ENCODE measurements at places on chromosomes 7 and 10.
A peak's percentile ranks its signal among the peaks of the same experiment; 100 is the strongest.

- peak; percentile 20 for DNase-seq
Measured at GRCh38 chr7:45196374-45196773, 38.8 kb downstream of the RAMP3 start.

DNA sequence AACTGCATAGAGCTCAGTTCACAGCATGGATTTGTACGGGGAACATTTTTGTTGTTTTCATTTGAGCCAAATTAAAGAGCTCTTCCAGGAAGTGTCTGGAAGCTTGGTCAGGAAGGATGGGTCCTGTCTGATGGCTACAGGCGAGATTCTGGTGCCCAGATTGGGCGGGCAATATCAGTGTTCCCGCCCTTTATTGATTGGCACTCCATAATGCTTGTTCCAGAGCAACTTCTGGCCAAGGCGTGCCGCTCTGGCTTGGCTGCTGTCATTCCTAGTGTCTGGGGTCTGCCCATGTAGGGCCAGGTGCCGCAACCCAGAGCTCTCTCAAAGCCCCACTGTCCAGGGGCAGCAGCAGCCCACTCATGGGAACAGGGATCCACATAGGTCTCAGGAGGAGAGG, 45.9 kb downstream of the RAMP3 start:
- no peak for DNase-seq

DNA sequence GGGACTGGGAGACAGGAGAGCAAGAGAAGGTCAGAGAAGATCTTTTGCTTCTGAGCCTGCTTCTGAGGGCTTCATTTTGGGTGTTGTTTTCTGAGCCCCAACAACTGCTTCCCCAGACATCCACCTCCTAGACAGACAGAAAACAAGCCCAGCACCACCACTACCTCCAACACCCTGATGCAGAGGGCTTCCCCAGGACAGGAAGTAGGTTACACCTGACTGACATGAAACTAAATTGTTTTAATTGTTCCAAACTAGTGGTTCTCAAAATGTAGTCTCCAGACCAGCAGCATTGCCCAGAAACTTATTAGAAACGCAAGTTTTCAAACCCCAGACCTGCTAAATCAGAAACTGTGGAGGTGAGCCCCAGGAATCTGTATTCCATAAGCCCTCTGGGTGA, 163.6 kb upstream of the KMT2E start:
- DNase-seq = no peak

GRCh38 chr10:131955591-131956340, 26.0 kb downstream of the BNIP3 start:
- DNase-seq = no peak

GRCh38 chr7:152516216-152516615, 80.4 kb upstream of the KMT2C start:
- DNase-seq = no peak

DNA sequence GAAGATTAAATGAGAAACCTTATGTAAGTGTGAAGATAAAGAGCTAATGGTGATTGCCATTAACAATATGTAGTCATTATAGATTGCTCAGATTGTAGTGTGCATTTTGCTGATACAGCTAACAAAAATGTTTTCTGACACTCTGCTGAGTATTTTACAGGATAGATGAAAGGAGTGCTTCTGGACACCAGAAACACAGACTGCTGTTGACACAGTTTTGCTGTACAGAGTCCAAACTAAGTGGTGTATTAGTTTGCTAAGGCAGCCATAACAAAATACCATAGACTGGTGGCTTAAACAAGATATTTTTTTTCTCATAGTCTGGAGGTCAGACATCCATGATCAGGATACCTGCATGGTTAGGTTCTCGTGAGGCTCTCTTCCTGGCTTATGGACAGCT, 2.2 kb downstream of the SMC3 start:
- DNase-seq = no peak

GRCh38 chr7:137942484-137943115, 59.3 kb downstream of the CREB3L2 start:
- DNase-seq = no peak

- DNase-seq = no peak
Measured at GRCh38 chr7:114653364-114654088, 238.9 kb downstream of the FOXP2 start.

GRCh38 chr7:69032848-69033247, 565.4 kb upstream of the AUTS2 start:
- no peak for DNase-seq

- no peak for DNase-seq
Measured at GRCh38 chr7:152363798-152364197, 72.0 kb downstream of the KMT2C start.

DNA sequence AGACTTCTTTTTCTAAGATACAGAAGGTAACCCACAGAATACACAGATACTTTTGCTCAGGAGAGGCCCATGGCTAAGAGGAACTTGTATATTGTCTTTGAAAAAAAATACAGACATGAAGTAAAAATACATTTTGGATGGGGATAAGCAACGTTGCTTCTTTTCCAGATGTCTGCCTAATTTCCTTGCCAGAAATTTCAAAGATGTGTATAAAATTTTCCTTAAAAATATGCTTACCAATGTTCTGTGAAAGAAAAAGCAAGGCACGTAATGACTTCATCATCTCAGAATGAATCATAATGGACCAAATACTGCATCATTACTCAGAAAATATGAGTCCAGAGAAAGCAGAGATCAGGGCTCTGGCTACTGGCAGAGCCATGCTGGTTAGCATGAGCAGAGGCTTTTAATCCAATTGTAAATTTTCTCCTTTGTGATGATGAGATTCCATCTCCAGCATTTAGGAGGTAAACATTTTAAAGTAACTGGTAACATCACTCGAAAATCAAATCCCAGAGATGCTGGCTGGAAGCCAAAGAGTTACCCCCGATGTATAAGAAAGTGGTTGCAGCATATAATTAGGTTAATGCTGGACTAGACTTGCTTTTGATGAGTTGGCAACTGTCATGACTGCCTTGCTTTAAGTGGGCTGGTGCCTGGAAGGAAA, 272.5 kb downstream of the SEMA3A start:
- DNase-seq = no peak

- DNase-seq = no peak
Measured at GRCh38 chr10:64855941-64856340, 1334.7 kb downstream of the REEP3 start.

DNA sequence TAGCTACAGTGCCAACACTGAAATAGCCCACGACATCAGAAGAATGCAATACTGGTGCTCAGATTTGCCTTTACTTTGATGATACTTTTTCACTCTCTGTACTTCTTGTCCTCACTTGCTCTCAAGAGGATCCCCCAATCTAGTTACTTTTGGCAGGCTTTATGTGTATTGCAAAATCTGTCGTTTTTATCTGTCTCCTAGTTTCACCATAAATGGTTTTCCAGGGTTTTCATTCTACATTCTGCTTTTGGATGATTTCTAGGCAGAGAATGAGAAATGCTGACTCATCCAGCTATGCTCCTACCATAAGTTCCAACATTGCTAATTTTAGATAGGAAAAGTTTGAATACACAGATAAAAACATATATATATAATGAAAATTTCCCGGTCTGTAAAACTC, 659.5 kb upstream of the NRG3 start:
- no peak for DNase-seq

DNA sequence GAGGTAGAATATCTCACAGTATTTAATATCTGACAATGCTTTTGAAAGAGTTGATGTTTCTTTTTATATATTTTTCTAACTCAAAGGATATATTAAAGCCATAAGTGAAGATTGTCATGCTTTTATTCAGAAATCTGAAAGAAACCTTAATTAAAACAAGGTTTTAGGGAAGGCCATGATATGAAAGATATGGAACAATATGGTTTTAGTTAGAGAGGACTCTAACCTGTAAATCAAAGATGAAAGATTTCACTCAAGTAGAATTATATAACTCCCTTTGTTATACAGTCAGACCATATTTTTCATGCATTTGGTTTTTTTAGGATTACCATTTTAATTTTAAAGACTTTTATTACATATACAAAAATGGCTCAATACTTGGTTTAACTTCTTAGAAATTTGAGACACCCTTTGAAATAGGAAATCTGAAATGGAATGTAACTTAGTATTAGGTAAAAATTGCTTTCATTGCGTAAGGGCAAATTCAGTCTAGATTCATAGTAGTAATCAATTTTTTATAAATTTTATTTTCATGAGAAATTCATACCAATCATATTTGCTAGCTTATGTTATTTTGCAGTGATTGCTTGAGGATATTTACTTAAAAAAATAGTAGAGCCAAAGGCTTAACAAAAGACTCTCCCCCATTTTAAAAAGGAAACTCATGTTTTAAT, 119.8 kb downstream of the TWIST1 start:
- no peak for DNase-seq

GRCh38 chr10:86308056-86308455, 58.5 kb downstream of the GRID1 start:
- DNase-seq = no peak

DNA sequence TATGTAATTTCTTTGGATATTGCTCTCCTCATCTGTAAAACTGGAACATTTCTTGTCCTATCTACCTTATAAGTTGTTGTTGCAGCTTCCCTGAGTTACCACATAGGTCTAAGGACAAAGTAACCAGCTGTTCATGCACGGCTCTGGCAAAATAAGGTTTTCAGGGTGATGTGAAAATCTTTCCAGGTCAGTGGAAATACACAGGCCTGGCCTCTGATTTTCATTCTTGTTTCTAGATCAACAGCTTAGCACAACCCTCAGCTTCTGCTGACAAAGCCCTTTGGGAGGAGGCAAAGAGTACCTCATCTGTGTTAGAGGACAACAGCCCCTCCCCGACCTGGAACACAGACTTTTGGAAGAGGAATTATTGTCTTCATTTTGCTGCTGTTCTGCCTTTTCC, 117.5 kb upstream of the AGK start:
- DNase-seq = no peak

DNA sequence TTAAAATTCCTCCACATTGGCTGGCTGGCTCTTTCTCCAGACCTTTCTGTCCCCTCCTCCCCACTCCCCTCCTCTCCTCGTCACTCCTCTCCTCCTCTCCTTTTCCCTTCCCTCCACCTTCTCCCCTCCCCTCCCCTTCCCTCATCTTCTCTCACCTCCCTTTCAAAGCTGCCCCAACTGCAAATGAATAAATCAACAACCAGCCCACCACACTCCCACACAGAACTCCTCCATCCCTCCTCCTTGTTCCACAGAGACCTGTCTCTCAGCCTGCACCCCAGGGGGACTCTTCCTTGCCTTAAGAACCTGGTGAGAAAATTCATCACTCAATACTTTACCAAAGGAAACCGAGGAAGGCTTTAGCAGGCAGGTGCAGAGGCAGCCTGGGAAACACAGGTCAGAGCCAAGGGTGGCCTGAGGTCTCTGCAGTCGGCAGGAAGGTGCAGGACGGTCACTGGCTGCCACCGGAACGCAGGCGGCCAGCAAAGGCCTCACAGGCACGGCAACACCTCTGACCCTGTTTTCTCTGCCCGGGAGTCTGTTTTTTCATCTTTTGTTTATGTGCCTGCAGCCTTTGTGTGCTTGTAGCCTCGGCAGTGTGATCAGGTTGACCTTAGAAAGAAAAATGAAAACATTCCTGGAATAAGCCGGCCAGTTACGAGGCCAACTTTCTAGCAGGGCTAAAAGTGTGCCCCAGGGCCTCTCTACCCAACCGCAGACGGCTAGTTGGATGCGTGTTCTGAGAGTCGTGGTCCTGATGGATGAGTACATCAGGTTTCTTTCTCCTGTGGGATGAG, 207.6 kb upstream of the KLF6 start:
- DNase-seq = no peak

- DNase-seq = no peak
Measured at GRCh38 chr10:102410429-102411073, 8.0 kb downstream of the PSD start.

DNA sequence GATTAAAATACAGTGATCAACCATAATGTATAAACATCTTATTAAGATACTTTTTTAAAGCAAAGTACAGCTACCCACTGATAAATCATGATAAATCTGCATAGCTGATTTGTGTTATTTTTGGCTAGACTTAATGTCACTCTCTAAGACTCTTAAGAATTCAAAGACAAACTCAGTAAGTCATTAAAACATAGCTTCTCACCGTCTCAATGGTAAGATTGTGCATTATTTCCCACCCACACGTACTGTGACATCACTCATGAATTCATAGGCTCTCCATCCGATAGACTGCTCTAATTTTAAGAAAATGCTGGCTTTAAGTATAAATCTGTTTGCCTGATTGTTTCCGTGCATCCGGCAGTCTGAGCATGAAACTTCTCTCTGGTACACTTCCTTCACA, 266.1 kb downstream of the GLI3 start:
- no peak for DNase-seq

GRCh38 chr10:93968540-93968945, 25.2 kb upstream of the PLCE1 start:
- DNase-seq = no peak

GRCh38 chr10:98276311-98276710, 8.3 kb upstream of the LOXL4 start:
- no peak for DNase-seq

DNA sequence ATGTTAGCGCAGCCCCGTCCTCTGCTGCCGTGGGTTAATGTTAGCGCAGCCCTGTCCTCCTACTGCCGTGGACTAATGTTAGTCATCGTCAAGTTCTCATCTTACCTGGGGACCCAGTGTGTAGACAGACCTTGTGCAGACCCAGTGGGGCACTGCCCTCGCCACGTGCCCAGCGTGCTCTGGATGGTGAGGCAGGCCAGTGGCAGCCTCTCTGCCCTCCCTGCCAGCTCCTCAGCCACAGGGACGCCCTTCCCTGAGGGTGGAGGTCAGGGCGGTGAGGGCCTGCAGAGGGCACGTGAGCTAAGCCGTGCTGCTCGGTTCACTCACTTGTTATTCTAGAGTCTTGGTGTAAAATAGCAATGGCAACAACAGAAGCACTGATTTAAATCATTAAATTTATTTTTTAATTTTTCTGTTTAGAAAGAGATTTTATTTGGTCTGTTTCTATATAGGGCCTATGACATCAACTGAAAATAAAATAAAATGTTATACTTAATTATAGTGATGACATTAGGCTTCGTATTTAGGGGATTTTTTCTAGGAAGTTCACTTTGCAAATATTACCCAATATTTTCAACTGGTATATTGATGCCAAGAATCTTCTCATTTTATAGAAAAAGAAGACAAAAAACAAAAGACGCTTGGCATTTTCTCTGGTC, 48.4 kb downstream of the NKX6-2 start:
- DNase-seq = no peak

DNA sequence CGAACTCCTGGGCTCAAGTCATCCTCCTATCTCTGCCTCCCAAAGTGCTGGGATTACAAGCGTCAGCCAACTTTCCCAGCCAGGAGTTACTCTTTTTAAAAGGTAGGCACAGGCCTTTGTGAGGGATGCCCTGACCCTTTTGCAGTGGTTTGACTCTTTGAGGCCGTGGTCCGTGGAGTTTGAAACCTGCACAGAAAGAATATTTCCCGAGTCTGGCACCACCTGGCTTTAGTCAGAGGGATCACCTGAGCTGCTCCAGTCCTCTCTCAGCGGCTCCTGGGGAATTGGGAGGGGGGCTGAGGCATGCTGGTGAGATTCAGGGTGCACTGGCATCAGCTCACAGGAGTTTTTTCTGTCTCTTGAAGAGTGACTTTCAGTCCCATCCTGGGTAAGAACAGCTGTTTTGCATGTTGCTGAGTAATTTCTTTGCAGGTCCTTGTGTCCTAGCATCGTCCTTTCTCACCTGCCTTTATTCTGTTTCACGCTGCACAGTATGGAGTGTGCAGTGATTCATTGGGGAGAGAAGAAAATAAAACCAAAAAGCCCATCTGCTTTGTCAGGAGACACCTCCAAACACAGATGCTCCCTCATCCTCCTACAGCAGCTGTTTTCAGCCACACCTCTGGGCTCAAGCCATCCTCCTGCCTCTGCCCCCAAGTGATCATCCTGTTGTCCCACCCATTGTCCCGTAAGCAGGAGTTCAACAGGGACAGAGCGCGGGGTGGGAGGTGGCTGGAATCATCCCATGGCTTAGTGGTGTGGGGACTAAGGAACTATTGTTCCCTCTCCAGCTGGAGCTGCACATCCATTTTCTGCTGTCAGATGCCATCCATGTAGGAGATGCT, 284.7 kb downstream of the CAMK1D start:
- no peak for DNase-seq
